ENCODE measurements at places on chromosomes 7 and 10.

DNA sequence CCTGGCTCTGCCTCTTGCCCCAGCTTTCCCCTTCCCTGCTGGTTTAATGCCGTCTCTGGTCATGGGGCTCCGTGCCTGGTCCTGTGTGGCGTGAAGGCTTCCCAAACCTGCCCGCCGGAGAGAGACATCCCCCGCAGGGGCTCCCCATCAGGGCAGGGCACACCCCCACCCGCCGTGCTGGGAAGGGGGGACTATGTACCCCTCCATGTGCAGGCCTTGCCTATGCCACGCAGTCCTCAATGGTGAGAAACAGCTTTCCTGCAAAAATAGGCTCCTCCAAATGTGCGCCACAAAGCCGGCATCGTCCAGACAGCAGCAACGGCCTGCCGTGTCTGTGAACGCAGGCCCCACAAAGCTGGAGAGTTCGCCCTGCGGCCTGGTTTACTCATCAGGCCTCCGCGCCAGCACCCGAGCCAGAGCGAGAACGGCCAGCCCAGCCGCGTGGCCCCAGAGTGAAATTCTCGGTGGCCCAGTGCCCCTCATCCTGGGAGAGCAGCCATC lies 313.4 kb downstream of the DNAJB6 start:
- no peak for DNase-seq

GRCh38 chr7:78039790-78040776 lies 241.5 kb downstream of the PHTF2 start:
- peak; percentile 26 for DNase-seq

DNA sequence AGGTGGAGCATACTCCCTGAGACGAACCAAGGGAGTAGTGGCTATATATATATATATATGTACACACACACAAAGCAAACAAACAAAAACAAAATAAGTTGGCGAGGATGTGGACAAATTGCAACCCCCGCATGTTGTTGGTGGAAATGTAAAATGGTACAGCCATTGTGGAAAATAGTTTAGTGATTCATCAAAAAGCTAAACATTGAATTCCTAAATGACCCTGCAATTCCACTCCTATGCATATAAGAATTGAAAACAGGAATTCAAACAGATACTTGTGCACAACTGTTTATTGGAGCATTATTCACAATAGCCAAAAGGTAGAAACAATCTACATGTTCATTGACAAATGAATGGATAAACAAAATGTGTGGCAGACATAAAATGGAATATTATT lies 407.9 kb downstream of the KCNMA1 start:
- DNase-seq, result no peak

- DNase-seq, result no peak
Measured at GRCh38 chr10:104257235-104257634, 2.5 kb downstream of the GSTO1 start.

DNA sequence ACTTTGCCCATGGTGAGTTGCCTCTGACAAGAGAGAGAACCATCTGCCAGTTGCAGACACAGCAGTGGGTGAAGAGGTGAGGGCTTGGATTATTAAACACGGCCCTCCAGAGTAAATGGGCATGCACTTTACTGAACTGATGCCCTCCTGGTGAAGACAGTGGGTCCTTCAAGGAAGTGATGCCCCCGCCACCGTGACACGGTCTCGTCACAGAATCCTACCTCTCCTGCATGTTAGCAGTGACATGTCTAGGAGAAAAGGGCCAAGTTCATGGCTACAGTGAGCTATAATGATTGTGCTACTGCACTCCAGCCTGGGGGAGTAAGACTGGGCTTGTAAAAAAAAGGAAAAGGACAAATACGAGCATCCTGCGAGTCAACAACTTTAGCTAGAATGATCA lies 2.4 kb downstream of the BNIP3 start:
- no peak for DNase-seq

- no peak for DNase-seq
Measured at GRCh38 chr7:48428091-48428684, 256.9 kb downstream of the ABCA13 start.

GRCh38 chr7:22853674-22854157 lies 31.1 kb upstream of the TOMM7 start:
- DNase-seq, result no peak

DNA sequence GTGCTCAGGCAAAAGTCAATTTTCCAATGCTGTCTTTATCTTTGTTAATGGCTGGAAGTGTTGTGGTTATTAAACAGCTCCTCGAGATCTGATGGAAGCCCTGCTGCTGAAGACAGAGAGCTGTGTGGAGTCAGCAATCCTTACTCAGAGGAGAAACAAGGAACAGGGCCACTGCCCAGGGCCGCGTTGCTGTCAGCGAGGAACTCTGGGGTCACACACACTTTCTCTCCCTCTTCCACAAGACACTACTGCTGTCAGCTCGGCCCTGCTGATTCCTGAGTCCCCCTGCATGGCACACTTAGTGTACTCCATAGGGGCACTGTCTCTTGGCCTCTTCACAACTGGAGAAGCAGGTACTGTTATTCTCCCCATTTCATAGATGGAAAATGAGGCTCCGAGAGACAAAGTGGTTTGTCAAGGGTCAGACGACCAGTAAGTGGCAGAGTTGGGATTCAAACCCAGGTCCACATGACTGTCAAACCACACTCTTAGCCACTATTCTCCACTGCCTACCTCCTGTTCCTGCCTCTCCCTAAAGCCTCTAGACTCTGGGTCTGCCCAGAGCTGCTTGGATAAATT lies 29.3 kb upstream of the PDCD4 start:
- no peak for DNase-seq

DNA sequence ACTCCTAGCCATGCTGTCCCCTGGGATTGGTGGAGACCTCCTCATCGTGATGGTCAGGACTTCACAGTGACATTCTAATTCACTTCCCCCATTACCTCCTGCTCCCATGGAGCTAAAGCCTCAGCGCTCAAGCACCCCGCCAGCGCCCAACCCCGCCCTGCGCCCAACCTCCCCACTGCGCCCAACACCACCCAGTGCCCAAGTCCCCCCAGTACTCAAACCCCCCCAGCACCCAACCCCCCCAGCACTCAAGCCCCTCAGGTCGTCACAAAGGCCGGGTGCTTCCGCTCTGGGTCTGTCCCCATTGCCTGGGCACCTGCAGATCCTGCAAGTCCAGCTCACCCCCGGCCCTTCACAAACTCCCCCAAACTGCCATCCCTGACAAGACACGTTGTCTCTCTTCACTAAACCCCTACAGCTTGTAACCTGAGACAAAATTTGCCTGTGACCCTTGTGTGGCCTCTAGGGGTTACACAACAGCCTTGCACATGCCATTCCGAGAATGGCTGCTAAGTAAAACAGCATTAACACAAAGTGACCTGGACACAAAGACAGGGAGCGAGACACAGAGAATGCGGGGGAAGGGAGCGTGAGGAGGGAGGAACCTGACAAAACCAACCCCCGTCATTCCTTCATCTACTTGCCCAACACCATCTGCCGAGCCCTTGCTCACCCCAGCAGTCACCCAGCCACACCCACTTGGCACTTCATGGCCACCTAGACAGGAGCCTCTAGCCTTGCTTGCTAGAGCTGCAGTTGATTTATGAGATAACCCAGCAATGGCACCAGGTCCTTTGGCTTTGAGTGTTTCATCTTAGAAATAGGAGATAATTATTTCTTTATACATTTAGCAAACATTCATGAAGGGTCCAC lies 107.8 kb downstream of the ADARB2 start:
- no peak for DNase-seq

- DNase-seq, result no peak
Measured at GRCh38 chr7:55485501-55486191, 86.7 kb downstream of the VOPP1 start.

- DNase-seq, result peak; percentile 43
Measured at GRCh38 chr10:23439961-23440889, 1.4 kb downstream of the OTUD1 start.

DNA sequence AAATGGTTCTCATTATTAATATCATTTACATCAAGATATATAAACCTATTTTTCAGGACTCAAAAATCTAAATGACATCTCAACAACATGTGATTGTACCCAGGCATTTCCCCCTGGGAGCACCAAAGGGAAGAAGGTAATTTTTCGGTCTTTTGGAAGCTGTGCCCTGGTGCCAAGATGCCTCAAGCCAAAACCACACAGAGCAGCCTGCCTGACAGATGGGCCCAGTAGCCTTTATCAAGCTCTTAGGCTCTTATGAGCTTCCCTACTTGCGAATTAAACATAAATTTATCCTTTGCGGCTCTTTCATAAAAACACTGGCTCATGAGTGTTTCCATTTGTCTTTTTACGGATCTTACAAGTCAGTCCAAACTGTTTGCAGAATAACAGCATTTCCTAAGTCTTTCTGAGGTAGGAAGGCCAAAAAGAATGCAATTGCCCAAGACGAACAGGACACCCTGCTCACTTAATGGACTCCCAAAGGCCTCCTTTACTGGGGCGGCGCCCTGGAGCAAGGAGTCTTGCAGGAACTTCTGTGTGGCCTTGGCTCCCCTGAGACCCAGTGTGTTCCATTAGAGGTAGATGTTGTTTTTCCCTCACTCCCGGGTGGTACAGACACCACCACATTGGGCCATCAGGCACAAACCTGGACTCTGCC lies 4.1 kb upstream of the RASSF4 start:
- no peak for DNase-seq

- DNase-seq, result no peak
Measured at GRCh38 chr10:75398200-75398691, 3.3 kb downstream of the ZNF503 start.

DNA sequence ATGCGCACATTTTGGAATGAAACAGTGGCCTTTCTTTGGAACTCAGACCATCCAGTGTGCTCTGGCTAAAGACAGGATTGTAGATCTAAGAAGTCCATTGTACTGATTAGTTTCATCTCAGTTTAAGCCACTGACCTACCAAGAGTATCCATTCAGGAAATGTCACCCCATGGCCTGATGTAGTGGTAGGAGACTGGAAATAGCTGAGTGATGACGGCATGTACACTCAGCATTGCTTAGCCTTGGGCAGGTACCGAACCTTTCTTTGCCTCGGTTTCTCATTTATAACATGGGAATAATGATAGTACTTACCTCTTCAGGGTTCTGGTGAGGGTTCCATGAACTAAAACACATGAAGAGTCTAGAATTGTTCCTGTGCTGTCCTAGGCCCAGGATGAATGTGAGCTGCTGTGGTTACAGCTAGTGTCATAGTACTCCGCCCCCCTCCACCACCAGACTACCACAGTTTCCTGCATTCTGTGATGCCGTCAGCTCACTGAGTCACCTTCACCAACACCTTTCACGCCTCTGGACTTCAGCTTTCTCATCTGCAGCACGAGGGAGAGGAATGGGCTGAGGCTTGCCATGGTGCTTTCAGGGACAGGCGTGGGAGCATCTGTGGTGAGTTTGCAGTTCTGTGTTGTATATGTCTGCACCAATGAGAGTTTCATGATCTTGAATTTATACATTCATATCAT lies 484.0 kb upstream of the GALNT17 start:
- DNase-seq, result no peak

DNA sequence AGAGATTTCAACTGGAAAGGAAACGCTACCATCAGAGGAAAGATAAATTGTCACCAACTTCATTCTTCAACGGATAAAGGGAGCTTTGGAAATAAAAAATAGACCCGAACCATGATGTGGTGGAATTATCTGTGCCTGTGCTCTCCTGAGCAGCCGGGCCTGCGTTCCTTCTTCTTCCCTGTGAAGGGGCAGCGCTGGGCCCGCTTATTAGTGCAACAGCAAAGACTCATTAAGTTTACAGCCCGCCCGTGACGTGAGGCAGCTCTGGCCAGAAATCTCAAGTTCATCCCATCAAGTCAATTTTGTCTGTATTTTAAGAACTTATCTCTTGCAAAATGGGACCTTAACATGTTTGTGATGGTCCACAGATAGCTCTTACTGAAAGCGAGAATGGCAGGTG lies 193.7 kb downstream of the ADARB2 start:
- no peak for DNase-seq

GRCh38 chr7:107815254-107815882 lies 12.3 kb upstream of the SLC26A3 start:
- DNase-seq, result no peak

GRCh38 chr10:76051007-76051936 lies 619.8 kb downstream of the LRMDA start:
- DNase-seq, result peak; percentile 52

GRCh38 chr10:112208997-112209396 lies 25.4 kb upstream of the GPAM start:
- DNase-seq, result no peak

GRCh38 chr10:55233505-55233904 lies 432.5 kb upstream of the PCDH15 start:
- DNase-seq, result no peak

- DNase-seq, result no peak
Measured at GRCh38 chr10:24242562-24242961, 33.6 kb downstream of the KIAA1217 start.

- DNase-seq, result no peak
Measured at GRCh38 chr7:101066141-101066832, 19.0 kb upstream of the TRIM56 start.

DNA sequence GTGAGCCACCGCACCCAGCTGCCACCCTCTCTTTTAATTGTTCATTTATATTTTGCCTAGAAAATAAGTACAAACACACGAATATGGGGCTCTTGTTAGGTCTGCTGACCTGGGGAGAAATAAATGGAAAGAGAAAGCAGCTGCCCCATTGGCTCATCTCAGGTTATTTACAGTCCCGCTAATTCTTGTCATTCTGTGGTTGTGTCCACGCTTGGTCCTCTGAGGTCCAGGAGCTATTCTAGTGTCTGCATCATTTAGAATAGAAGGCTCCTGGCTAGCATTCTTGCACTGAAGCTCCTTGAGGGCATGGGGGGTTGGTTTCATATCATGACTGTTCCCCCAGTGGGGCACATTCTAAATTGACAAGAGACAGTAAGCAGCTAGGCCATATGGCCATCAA lies 128.5 kb downstream of the TACC2 start:
- DNase-seq, result no peak

DNA sequence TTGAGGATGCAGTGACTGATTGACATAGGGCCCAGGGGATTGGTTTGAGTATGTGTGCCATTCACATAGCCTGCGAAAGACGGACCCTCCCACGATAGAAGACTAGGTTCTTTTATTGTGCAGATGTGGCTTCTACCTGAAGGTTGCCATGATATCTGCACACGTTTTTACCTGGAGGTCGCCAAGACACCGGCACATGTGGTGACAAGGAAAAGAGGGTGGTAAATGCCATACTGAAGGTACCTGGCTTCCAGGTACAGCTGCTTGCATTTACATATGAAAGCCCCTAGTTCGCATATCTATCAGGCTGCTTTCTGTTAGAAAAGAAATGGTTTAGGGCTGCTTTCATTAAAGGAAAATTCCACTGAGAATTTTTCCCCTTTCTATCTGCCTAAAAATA lies 43.6 kb downstream of the ZNF22 start:
- no peak for DNase-seq

- DNase-seq, result no peak
Measured at GRCh38 chr10:113399065-113399464, 153.8 kb upstream of the HABP2 start.

DNA sequence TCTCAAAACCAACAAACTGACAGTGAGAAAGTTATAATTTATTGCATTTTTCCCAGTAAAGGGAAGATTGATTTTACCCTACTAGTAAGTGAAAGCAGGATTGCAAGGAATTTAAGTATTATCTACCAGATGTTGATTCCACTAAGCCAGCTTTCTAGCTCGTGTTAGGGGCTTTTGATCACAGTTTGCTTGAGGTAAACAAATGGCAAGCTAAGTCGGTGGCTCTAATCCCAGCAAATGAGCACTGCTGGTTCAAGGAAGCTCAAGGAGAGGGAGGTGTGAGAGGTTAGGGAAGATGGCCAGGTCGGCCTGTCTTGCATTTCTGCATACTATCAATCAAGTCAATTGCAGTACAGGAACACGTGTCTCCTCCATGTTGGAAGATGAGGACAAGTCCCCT lies 448.7 kb upstream of the POM121L12 start:
- DNase-seq, result no peak

GRCh38 chr7:73718905-73719805 lies at the start of gene STX1A:
STX1A (minus strand) TSS chr7:73719669; CDS start chr7:73719631, 38 bp downstream.
- DNase-seq, result peak; percentile 93

Measured in HuH-7 (cell line).